Tibial artery (tissue), 4 donors: ENCODE measurements at places on chromosomes 5 and 9.

- DNase-seq: no peak
Measured at GRCh38 chr9:8489835-8490234, 690.3 kb upstream of the DMAC1 start.

- DNase-seq: no peak
Measured at GRCh38 chr9:120892748-120893610, 16.0 kb upstream of the PHF19 start.

DNA sequence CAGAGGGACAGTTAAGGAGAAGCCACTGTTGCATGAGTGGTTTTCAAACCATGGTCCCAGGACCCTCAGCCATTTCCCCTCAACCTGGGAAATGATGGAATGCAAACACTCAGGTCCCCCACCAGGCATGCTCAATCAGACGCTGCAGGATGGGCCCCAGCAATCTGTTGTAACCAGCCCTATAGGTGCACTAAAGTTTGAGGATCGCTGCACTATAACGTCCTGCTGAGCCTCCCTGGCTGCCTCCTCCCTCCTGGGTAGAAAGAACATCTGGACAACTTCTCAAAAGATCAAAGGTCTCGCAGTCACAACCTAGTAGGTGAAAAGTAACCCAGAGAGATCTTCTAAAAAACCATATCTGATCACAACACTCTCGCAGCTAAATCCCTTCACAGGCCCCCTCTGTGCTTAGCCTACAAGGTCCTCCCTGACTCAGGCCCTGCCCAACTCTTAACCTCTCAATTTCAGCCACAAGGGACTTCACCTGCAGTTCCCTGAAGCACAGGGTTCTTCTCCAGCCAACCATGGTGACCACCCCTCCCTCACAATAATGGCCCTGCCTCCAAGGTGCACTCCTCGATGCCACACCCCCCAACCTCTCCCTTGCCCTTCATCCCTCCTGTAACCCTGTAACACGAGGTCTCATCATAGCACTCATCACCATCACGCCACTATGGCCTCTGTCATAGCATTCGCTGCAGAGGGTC is 3.5 kb downstream of the SHB start:
- DNase-seq: no peak

DNA sequence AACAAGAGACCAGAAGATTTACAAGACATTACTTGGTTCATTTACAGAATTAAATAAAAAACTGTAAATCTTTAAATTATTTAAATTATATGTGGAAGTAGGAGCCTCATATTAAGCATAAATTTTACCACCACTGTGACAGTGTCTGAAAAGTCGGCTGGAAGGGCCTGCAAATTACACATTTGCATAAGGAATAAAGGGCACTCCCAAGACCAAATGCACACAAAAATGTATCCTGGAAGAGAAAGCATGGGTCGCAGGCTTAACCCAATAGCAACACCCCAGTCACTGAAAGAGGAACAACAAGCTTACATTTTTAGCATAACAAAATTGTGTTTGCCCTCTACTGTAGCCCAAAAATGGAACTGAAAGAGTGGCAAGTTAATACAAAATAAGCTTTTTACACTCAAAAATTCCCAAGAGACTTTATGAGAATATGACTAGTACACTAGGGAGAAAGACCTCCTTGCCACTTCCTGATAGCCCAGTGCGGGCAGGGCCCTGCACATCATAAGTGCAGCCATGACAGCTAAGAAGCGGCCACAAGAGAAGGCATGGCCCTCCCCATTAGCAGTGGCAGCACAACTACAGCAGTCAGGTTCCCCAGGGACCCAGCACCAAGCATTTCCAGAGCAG is 482.0 kb downstream of the DTWD2 start:
- DNase-seq: no peak

DNA sequence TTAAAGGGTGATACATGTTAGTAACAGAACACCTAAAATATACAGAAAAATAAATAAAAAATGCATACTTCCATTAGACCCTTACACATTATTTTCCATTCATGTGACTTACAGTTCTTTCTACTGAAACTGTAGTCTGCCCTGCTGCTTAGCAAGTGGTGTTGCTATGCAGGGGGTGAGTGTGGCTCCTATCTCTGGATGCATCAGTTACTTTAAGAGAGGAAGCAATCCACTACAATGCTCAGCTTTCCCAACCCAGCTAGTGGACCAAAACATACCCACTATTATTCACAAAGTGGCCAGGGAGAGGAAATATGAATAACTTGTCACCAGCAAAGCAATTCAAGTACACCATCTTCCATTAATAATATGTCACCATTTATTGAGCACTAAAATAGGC is 121.8 kb downstream of the DOCK2 start:
- DNase-seq: no peak

DNA sequence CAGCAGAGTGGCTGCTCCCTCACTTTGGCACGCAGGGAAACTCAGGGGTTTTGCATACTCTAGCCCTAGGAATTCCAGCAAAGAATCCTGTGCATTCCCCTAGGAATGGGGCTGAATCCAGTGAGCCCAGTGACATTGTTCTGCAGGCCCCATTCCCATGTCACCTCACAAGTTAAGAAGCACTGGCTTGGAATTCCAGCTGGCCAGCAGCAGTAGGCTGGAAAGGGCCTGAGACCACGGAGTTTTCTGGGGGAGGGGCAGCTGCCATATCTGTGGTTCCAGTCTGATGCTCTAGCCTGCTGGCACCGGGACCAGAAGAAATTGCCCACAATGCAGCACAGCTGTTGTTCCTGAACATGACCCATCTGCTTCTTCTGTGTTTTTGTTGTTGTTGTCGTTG is 217.6 kb upstream of the DMRTA1 start:
- no peak for DNase-seq

GRCh38 chr5:56986626-56986947 is 34.7 kb upstream of the MIER3 start:
- DNase-seq: no peak

GRCh38 chr9:127170103-127170502 is 47.7 kb upstream of the ANGPTL2 start:
- DNase-seq: peak; percentile 43

DNA sequence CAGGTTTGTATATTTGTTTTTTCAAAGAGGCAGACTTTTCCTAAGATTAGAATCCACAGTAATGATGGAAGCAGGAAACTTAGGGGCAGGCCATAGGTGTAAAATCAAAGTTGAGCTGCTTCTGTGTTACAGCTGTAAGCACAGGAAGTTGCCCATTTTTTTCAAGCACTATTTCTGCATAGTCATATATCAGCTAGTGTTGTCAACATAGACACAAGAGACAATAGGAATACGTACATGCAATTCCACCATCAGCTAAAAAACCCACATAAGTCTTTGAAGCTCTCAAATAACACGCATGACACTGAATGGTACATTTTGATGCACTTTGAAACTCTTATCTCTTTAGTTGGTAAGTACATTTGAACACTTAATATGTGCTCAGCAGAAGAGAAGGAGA is 20.2 kb upstream of the SMIM15 start:
- DNase-seq: no peak

- no peak for DNase-seq
Measured at GRCh38 chr5:142881076-142881783, 111.1 kb downstream of the ARHGAP26 start.

DNA sequence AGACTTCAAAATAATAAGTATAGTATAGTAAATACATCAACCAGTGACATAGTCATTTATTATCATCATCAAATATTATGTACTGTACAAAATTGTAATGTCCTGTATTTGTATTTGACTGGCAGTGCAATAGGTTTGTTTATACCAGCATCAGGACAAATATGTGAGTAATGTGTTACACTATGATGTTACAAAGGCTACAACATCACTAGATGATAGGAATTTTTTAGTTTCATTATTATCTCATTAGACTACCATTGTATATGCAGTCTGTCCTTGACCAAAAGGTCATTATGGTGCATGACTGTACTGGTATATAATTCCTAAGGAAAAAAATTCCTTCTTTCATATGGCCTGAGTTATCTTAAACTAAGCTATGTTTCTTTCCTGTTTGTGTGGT is 63.6 kb upstream of the VCAN start:
- DNase-seq: no peak

- DNase-seq: no peak
Measured at GRCh38 chr9:121711797-121712196, 60.4 kb downstream of the DAB2IP start.

DNA sequence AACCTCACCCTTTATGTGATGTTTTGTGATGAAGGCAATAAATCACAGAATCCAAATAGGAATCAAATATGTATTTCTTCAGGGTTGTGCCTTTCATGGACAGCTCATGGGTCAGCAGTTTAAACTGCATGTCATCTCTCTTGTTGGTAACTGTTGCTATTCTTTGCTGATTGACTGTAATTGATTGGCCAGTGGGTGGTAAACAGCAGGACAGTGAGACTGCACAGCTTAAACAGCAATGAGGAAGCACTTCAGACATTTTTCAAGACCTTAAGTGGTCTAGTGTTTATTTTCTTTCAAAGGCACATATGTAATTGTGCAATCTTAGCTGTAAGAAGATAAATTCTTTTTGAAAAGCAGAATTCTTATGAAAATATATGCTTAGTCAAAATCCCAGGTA is 260.5 kb downstream of the COX7C start:
- no peak for DNase-seq

DNA sequence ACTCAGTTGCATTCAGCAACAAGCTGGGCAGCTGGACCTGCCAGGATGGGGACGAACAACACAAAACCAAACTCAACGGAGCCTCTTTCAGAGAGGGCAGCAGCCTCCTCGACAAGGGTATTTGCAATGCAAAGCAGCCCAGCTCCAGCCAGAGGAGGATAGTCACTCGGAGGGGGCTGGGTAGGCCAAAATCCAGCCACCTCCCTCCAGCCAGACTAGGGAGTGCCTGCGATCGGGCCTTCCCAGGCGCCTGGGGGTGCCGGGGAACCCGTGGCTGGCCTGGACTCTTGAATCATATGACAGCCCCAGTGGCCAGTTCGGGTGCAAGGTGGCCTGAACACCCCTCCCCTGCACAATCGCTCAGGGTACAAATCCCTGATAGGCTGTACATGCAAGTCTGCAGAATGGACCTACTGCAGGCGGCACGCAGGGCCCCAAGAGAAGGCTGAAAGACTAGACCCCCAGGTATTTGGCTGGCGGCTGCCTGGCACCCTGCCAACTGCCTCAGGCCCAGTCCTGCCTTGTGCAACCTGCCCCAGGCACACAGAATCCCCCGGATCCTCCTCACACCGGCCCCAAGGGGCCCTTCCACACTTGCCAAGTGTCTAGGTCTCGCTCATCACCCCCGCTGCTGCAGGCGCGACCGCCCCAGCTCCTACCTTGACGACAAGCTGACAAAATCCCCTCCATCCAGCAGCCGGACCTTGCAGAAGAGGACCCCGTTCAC is 1.3 kb downstream of the EEIG1 start:
- DNase-seq: peak; percentile 85

- DNase-seq: no peak
Measured at GRCh38 chr5:60541980-60542379, 158.0 kb downstream of the DEPDC1B start.

GRCh38 chr9:133658442-133659431 is 22.6 kb downstream of the DBH start:
- no peak for DNase-seq

DNA sequence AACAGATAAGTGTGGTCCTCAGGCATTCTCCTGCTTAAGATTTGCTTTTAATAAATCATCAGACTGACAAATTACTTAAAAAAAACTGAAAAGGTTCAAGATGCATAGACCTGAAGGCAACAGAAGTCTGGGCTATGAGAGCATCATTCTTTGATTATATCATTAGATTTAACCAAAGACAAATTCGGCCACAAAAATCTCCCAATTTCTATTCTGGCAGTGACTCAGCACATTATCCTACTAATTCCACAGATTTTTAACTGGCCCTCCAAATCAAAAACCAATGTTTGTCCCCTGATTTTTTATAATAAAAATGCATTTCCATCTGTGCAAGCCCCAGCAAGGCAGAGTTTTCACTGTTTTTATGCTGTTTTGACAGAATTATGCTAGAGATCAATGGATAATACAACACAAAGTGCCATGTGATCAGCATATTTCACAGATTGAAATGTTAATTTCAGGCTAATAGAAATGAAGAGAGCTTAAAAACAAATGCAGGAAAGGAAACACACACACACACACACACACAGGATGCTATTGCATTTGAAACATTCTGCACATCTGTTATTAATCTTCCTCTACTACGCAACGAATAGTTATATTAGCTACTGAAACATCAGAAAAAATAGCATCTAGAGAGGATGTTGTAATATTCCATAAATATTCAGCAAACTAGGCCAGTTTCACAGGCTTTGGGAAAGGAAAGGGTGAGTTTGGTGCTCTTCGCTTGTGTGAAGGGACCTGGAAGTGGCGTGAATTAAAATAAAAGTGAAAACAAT is 177.6 kb upstream of the ST8SIA4 start:
- DNase-seq: no peak

DNA sequence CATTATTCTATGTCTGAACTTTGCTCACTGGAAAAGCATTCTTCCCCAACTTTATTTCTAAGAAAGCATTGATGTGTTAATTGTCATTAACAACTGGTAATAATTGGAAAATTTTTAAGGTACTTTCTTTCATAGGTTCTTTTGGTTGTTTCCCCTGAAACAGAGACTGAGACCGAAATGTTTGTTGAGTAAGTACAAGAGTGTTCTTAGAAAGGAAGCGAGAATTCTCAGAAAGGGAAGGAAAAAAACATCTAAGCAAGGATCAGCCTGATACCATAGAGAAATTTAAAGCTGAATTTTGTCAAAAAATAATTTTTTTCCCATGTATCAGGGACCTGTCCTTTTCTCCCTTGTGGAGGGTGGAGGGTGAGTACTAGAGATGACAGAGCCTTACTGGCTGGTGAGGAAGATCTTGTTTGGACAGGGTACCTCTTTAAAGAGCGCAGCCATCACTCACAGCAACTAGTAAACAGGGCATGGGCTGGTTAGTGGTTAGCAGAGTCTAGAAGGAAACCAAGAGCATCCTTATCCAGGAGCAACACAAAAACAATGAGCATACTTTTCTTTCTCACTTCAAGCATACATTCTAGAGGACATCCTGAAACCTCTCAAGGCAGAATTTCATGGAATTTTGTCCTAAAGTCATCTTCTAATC is 898.5 kb downstream of the DNAH5 start:
- DNase-seq: no peak

DNA sequence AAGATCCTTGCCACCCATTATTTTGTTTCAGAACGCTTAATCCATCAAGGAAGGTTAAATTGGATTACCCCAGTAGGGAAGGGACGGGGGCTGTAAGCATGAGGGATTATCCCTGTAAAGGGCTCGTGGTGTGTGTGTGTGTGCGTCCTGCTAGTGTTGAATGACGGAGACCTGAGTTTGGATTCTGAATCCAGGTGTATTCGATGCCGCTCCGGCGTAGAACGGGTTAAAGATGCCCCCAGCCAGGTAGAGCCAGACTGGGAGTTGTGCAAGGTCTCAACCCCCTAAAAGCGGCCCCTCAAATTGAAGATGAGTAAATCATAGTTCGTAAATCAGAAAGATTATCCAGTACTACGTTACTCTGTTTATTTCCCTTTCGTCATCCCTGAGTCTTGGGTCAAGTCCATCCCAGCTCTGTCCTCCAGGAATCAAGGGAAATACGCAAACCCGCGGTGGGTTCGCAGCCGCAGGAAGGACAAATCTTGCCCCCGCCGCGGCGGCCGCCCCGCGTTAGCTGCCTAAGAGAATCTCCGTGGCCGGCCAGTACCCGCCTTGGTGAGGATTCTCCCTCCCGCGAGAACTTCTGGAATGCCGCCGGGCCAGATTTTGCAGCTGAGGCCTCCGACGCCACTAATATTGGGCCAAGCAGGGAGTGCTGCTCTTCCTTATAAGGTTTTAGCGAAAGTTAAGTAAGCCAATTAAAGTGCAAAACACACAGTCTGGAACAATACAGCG is 586 bp upstream of the MTAP start:
- DNase-seq: peak; percentile 88

GRCh38 chr5:32538031-32538547 is 47.3 kb upstream of the SUB1 start:
- no peak for DNase-seq
